ENCODE measurements at places on chromosomes 4 and X.

DNA sequence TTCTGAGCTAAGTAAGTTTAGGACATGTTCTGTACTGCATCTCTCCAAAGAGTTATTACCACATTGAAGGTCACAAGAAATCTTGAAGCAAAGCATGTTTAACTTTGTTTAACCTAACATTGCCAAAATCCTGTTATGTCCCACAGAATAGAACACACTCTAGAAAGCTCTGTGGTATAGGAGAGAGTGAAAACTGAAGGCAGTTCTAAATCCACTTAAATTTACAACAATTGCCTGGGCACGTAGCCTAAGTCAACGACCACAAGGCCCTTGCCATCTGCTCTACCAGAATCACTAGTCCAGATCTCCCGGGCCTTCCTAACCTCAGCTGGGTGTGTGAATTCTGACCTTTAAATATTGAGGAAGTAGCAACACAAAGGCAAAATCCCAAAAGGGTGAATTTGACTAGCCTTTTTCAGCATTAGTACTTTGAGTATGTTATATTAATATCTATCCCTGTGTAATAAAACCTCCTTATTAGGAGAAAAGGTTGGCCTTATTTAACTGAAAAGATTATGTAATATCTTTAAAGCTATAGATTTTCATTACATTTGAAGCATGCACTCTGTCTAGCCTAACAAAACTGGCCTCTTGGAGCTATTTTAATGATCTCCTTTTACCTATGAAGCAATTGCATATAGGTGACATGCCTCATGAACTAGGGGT, 4.5 kb upstream of the MAML3 start:
- no peak for DNase-seq

DNA sequence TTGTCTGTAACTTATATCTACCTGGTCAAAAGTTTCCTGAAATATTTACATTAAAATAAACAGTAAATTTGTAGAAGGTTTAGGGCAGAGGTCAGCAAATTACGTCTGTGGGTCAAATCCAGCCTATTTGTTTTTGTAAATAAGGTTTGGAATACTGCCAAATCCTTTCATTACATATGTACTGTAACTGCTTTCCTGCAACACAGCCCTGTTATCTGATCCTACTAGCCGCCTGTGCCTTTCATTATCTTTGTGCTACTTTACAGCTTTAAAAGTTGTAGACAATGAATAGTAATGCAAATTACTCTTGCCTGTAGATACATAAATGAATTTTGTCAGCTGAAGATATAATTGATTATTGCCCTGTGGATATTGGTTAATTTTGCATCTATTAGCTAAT, 369.6 kb upstream of the SLC7A11 start:
- DNase-seq = no peak

GRCh38 chrX:134669378-134670098, 11.3 kb upstream of the PLAC1 start:
- DNase-seq = no peak

DNA sequence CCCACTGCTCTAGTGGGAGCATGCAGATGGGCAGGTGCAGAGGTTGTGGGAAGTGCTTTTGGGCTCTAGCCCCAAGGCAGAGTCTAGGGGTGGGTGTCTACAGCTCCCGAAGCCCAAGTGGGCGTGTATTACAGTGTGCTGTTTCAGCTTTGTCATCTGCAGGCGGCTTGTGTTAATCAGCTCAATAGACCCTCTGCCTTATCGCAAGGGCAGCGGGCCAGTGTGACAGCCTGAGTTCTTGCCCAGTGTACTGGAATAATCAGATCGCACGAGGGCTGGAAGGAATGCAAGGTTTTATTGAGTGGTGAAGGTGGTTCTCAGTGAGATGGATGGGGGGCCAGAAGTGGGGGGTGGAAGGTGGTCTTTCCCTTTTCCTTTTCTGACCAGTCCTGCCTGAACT, 529.4 kb upstream of the AMOT start:
- DNase-seq = no peak

DNA sequence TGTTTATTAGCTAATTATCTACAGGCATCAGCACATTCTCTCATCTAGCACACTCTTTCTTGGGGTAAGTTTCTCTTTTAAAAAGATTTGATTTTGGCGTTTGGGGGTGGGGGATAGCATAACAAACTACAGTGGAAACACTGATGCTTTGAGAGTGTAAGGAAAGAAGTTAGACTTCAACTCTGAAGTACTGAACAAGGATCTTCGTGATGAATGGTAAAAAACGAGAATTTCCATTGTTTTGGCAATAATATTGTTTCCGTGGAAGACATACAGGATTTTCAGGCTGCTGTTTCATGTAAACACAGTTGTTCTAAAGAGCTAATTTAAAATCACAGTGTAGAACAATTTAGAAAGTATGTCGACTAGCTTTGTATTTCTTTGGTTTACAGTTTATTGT, 451 bp downstream of the LPAR4 start:
- no peak for DNase-seq

- no peak for DNase-seq
Observed at GRCh38 chr4:98664959-98665358, 6.5 kb upstream of the TSPAN5 start.

GRCh38 chr4:177229331-177229730, 80.3 kb upstream of the NEIL3 start:
- DNase-seq = no peak

GRCh38 chrX:153381684-153382532, 19.2 kb downstream of the PNMA6E start:
- no peak for DNase-seq

- DNase-seq = no peak
Observed at GRCh38 chr4:138267835-138268234, 25.7 kb upstream of the SLC7A11 start.

DNA sequence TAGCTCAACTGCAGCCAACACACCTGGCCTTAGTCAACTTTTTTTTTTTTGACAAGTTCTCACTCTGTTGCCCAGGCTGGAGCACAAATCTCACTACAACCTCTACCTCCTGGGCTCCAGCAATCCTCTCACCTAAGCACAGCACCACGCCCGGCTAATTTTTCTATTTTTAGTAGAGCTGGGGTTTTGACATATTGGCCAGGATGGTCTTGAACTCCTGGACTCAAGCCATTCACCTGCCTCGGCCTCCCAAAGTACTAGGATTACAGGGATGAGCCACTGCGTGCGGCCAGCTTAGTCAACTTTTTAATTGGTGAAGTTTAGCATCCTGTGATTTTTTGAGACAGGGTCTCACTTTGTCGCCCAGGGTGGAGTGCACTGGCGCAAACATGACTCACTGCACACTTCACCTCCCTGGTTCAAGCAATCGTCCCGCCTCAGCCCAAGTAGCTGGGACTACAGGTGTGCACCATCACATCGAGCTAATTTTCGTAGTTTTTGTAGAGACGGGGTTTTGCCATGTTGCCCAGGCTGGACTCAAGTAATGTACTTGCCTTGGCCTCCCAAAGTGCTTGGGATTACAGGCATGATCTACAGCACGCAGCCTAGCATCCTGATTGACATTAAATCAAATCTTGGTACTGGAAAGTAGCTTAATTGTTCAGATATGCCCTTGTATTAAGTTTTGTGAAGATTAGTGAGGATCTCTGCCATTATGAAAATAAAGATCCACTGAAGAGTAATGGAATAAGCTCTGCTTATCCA, 8.3 kb downstream of the HNRNPDL start:
- DNase-seq = no peak

DNA sequence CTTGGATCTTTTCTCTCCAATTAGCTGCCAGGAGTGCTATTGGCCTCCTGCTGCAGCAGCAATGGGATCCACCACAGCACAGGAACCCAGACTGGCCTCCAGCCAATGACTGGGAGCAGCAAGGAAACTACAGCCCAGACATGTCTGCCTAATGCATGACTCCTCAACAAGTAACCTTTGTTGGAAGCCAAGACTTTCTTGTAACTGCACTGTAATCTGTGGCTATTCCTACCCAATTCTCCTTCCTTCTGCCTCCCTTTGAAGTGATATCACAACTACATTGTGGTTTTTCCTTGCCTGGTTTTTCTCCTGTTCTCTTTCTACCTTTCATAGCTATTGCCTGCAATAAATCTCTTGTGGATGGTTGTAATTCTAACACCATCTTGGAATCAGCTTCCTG, 39.8 kb downstream of the SNCA start:
- no peak for DNase-seq

- DNase-seq = no peak
Observed at GRCh38 chrX:143571521-143571920, 54.2 kb upstream of the SPANXN3 start.

- DNase-seq = no peak
Observed at GRCh38 chr4:163404580-163404979, 60.9 kb downstream of the NPY5R start.

DNA sequence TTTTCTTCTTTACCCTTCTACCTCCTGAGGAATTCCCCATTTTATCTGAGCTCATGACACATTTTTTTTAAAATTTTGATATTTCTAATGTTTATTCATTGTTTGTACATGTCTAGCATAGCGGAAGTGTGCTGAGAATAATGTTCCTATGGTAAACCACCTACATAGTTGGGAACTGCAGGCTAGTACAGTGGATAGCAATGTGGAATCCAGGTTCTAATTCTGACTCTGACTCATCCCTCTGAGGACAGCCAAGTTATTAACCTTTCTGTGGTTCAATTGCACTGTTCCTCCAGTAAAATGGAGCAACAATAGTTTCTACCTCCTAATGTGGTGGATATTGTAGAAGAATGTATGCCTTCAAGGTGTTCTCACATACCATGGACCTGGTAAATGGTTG, 20.6 kb upstream of the APELA start:
- DNase-seq = no peak

DNA sequence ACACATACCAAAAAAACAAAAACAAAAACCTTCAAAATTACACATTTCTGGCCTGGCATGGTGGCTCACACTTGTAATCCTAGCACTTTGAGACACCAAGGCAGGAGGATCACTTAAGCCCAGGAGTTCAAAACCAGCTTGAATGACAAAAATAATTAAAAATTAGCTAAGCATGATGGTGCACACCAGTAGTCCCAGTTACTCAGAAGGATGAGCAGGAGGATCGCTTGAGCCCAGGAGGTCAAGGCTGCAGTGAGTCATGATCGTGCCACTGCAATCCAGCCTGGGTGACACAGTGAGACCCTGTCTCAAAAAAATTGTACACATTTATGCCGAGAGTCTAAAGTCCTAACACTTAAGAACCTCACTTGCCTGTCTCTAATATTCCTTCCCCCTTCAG, 18.3 kb downstream of the SLC39A8 start:
- no peak for DNase-seq

- no peak for DNase-seq
Observed at GRCh38 chrX:9997041-9997440, 29.9 kb downstream of the CLDN34 start.

GRCh38 chr4:7666744-7667143, 232.0 kb upstream of the PSAPL1 start:
- no peak for DNase-seq

GRCh38 chrX:78375894-78376293, 48.5 kb upstream of the CYSLTR1 start:
- DNase-seq = no peak

DNA sequence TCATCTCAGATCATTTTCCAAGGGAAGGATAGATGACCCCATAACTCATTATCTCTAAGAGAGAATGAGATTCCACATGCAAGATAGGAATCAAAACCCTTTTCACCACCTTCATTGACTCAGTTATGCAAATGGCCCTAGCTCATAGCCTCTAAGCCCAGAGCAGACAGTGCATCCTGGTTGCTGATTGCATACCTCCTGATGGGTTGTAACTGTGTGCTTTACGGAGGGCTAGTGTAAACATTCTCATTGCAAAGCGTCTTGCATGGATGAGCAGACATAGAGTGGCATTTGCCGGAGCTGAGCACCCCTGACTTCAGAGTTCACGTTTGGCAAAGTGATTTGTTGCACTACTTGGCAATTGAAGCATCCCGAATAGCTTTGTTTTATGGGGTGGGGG, 151.0 kb downstream of the VCX3A start:
- DNase-seq = no peak

- DNase-seq = no peak
Observed at GRCh38 chr4:125390727-125391126, 76.0 kb downstream of the FAT4 start.

DNA sequence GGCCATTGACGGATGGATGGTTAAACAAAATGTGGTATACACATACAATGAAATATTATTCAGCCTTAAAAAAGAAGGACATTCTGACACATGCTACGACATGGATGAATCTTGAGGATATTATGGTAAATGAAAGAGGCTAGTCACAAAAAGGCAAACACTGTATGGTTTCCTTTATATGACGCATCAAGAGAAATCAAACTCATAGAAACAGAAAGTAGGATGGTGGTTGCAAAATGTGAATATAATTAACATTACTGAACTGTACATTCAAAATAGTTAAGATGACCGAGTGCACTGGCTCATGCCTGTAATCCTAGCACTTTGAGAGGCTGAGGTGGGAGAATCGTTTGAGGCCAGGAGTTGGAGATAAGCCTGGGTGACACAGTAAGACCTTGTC, 9.5 kb upstream of the CASK start:
- no peak for DNase-seq

GRCh38 chr4:55967376-55967775, 18.6 kb downstream of the CEP135 start:
- no peak for DNase-seq

DNA sequence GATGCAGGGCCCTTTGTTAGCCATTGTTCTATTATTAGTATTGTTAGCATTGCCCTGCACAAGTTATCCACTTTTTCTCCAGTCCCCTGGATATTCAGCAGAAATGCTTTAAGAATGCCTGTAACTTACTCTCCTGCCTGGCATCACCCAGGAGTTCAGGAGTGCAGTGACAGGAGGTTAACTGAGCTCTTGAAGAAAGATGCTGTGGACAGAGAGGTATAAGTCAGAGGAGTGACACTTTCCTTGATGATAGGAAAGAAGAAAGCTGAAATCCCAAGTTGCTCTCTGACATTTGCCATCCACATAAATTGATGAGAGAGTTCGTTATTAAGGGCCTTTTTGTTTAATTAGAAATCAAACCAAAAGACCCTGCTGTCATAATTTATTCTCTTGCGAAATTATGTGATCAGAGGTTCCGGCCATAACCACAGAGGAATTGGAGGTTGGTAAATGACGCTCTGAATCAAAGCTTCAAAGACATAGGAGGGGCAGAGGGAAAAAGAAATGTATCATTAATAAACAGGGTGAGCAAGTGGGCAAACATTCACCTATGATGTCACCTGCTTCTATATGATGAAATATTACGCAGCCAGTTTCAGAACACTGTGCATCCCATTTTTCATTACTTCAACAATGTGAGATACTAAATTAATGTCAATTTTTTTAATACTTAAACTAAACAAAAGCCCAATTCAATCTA, 230.2 kb upstream of the JADE1 start:
- DNase-seq = no peak

GRCh38 chr4:8188085-8188484, 11.0 kb upstream of the SH3TC1 start:
- DNase-seq = no peak

- no peak for DNase-seq
Observed at GRCh38 chrX:18003876-18004275, 142.8 kb upstream of the RAI2 start.

DNA sequence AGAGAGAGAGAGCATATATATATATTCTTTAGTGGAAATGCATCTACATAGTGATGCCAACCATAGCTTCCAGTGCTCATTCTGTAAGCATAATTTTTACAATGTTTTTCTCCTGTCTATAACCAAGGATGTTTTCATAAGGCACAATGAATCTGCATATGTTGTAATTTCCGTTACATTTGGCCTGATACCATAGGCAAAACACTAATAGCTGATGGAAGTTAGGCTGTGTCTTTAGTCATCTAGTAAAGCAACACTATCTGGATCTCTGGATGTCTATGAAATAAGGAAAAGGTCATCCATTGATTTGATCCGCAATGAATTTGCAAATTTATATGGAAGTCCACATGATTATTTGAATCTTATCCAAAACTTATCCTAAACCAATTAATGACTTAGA, 8.1 kb downstream of the PCDH7 start:
- no peak for DNase-seq
